RWPE2 (cell line): ENCODE measurements at places on chromosomes 5 and 9.

DNA sequence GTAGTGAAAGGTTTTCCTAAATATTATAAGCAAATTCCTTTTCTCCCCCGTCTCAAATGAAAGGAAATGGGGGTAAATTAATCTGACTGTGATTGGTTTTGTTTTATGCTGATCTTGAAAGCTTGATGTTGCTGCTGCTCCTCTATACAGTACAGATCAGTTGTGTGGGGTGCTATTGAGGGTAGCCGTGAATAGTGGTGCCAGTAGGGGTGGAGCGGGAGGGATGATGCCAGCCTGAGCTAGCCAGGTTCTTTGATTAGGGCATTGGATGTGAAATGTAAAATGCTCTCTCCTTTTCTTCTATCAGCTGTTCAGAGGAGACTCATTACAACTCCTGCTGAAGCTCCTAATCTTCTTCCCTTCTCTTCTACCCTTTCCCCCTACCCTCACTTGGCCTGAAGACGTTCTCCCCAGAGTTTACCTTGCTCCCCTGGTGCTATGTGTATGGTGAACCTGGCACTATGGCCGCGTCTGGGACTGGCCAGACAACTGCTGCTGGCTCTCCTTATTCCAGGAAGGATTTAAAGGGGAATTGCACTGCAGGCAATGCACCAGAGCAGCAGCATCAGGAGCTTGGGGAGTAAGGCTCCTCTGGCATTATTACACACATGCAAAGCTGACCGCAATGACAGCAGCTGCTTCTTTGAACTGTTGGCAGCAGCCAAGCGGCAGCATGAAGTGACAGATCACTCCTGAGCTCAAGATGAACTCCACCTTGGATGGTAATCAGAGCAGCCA lies 566 bp downstream of the GPR21 start:
- no peak for DNase-seq

DNA sequence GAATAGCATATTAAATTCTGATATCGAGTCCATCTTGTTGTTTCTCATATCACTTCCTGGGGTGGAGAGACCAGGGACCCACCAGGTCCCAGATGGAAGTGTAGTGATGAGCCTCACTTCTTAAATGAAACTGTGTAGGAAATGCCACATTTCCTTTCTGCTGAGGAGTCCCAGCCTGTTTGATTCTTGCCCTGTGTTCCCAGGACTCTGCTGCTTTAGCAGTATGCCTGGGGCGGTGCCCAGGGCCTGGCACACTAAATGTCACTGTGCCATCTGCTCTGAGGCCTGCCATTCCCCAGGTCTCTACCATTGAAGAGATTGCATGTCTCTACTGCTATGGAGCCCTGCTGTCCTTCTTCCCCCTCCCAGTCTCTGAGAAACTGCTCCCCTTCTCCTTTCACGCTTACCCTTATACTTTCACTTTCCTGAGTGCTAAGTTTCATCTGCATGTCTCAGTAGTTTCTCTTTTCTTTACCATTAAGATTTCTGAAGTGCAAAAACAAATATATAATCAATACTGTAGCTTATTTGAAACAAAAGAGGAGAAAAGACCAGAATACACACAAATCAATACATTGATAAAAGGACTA lies 260.4 kb downstream of the GABRB2 start:
- no peak for DNase-seq

- DNase-seq, result no peak
These were observed 513.1 kb downstream of the PDE4D start for GRCh38 chr5:59380350-59380951.

DNA sequence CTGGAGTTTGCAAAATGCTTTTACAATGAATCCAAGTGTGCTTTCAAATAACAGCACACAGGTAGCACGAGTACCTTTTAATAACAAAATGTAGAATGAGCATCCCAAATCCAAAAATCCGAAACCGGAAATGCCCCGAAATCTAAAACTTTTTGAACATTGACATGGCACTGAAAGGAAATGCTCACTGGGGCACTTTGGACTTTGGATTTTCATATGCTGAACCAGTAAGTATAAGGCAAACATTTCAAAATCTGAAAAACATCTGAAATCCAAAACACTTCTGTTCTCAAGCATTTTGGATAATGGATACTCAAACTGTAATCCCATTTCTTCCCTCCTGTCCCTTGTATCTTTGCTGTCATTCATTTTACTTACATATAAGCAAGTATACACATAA lies 50.1 kb downstream of the GCNT4 start:
- DNase-seq, result no peak

DNA sequence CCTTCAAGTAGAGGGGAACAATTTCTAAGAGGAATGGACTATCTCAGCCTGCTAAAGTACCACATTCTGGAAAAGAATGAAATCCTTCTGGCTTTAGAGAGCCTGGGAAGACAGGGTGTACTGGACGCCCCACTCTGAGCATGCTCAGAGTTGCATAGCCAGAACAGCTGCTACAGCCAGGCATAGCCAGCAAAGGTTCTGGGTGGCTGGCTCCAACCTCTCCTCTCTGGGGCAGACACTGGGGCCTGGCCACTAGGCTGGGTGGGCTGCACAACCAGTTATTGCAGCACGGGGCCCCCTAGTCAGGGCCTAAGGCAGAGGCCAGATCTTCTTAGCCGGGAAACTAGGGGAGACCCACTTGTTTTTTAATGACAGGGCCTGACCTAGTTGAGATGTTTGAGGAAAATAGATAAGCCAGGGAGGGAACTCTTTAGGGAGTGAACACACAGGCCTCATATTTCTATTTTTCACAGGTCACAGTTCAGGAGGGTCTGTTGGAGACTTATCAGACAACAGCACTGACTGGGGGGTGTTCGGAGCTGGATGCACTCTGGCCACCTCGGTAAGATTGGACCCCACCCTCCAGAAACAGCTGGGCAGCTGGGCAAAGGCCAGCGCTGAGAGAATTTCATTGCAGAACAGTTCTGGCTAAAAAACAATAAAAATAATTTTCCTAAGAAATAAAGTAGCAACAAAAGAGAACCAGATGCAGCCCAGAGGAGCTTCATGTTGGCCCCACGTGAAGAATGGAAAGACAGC lies 142.9 kb downstream of the LPAR1 start:
- DNase-seq, result no peak

- DNase-seq, result no peak
These were observed 243.0 kb downstream of the PSAT1 start for GRCh38 chr9:78539904-78540303.

- DNase-seq, result no peak
These were observed 502.8 kb downstream of the BNC2 start for GRCh38 chr9:16367605-16368231.

GRCh38 chr9:115240676-115241075 lies 122.7 kb upstream of the TNC start:
- no peak for DNase-seq

- DNase-seq, result peak; percentile 41
These were observed 49.1 kb upstream of the EXOC3 start for GRCh38 chr5:393846-394275.

- DNase-seq, result no peak
These were observed 9.9 kb downstream of the PLK2 start for GRCh38 chr5:58450018-58450417.

DNA sequence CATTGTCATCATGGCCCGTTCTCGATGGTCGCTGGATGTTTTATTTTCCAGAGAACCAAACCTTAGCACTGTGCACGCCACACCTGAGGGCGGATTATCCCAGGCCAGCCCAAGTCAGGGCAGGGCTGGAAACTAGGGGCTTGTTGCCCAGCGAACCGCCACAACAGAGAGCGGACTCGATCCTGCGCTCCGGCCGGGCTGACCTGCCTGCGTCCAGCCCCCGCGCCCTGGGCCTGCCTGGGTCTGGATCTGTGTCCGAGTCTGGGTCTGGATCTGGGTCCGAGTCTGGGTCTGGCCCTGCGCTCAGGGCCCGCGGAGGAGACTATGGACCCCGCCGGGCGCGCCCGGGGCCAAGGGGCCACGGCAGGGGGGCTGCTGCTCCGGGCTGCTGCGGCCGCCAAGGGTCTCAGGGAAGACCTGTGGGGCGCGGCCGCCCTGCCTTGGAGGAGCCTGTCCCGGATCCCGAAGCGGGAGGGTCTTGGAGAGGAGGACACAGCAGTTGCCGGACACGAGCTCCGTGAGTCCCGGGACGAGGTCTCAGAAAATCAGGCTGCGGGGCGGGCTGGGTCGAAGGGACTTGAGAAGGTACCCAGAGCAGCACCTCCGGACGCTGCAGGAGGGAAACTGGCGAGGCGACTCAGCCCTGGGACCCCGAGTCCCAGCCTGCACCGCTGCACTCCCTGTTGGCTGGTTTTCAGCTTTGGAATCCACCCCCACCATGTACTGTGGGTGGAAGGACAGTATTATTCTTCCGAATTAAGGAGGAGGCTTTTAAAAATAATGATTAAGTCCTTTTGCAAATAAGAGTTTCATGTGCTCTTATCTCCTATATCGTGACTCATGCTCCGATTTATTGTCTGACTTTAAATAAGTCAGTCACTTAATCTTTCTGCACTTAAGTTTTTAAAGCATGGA lies at the start of gene ANKDD1B:
ANKDD1B (plus strand) TSS at position 143 of the 915 bp plus-strand sequence; CDS start at position 325, 182 bp downstream.
- DNase-seq, result peak; percentile 70

GRCh38 chr9:91275655-91276054 lies 86.1 kb downstream of the AUH start:
- DNase-seq, result no peak

- DNase-seq, result no peak
These were observed 91.8 kb upstream of the FER start for GRCh38 chr5:108655750-108656450.

DNA sequence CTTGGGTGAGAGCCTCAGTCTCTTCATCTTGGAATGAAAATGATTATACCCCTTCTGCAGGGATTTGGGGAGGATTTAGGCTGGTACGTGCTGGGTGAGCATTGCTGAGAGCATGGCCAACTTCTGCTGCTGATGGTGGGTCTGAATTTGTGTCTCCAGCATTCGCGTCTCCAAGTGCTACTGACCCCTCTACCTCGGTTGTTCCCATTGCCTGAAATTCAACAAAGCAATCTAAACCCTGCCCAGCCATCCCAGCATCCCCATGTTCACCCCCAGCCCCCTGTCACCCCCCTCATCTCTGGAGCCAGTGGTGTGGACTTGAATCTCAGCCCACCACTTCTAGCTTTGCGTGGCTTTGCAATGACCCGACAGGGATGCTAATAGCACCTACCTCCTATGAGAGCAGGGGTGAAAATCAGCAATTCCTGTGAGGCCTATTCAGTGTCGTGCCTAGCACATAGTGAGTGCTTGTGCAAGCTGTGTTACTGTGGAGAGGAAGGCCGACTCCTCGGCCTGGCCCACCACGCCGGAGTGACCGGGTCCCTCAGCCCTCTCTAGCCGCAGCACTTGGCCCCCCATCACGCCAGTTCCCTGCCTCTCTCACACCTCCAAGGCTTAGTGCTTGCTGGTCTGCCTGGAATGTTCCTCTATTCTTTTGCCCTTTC lies 43.4 kb upstream of the SH3PXD2B start:
- DNase-seq, result no peak

GRCh38 chr9:73853549-73853948 lies 643.6 kb upstream of the RORB start:
- no peak for DNase-seq

GRCh38 chr9:97714435-97714834 lies 17.3 kb upstream of the XPA start:
- peak; percentile 70 for DNase-seq

GRCh38 chr9:117526674-117527073 lies 111.8 kb upstream of the ASTN2 start:
- DNase-seq, result no peak

- no peak for DNase-seq
These were observed 68.2 kb upstream of the CKMT2 start for GRCh38 chr5:81164936-81165335.

DNA sequence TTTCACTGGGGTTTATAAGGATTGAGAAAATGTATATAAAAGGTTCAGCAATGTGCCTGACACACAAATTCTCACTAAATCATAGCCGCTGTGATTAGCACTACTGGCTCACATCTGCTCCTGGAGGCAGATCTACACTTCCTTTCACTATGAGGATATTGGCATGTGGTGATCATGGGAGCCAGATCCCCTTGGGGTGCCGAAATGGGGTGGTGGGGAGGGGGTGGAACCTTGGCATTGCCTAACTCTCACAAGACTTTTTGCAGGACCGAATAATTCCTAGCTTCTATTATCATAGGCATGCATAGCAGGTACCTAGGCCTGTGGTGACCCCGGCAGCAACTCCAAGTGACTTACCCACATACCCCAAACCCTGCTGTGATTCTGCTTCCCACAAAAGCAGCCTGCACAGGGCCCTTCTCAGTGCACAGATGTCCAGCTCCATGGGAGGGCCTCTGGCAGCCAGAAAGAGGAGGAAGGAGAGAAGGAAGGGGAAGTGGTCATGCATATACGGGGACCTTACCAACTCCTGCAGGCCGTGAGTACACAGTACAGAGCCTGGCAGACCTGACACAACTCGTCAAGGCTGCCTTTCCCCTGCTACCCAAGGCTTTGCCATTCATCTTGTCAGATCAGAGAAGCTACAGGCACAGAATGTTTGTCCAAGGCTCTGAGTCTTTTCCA lies 61.3 kb upstream of the IQGAP2 start:
- DNase-seq, result no peak

DNA sequence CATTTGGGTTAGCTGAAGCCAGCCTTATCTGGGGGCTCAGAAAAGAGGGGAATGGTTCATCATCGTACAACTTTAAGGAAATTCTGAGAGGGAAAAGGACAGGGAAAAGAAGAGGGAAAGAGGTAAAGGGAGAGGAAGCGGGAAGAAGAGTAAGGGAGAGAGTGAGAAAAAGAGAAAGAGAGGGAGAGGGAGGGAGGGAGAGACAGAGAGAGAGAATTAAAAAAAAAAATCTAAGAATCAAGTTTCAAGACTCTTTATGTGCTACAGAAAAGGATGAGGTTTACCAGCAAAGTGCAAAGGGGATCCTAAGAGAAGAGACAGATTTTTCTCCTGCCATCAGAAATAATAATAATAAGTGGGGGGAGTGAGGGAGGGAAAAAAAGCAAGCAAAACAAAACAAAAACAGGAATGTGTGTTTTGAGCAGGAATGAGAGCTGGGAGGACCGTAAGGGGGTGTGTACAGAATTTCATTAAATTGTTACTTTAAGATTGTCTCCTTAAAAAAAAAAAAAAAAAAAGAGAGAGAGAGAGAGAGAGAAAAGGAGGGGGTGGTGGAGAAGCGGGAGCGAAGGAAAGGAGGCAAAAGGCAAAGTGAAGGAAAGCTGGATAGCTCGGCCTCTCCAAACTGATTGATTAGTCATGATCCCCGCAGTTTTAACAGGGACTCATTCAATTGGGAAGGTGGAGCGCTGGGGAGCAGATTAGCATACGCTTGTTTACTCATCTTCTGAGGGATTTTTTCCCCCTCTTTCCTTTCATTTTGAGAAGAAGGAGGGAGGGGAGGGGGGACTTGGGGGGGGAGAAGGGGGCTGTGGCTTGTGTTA lies 438 bp upstream of the PAPPA start:
- DNase-seq, result no peak
